ENCODE measurements at places on chromosomes 5 and 9. TPM values are rescaled to one million over a fixed set of nuclear protein-coding genes. Genes with fewer than 3 reads are reported as not detected.

Gene DDX4
- 0.23 TPM for total RNA-seq

Gene FBLL1
- not detected for total RNA-seq

Gene SPINK5
- total RNA-seq, result not detected

Gene TMEM171
- not detected for total RNA-seq

Gene CDH9
- total RNA-seq, result not detected

Gene SPINK7
- total RNA-seq, result not detected

Gene SMIM33
- total RNA-seq, result 2.3 TPM

Gene NUTM2F
- not detected for total RNA-seq

Gene LCN1
- not detected for total RNA-seq

Gene RLN1
- 2.8 TPM for total RNA-seq

Gene PCDHA10
- not detected for total RNA-seq

Gene OMD
- not detected for total RNA-seq

Gene MED10
- total RNA-seq, result 54.6 TPM

Gene TRPM6
- total RNA-seq, result not detected

Gene ZNF354C
- 7.0 TPM for total RNA-seq

Gene PCDHGA7
- not detected for total RNA-seq

Gene MEF2C
- total RNA-seq, result 0.40 TPM

All from activated naive CD4-positive, alpha-beta T cell treated with anti-CD3 and anti-CD28 coated beads, Interleukin-2, amount 10 ng/mL, durations not matched to agents 5 hours and 36 hours (primary cell).